Activated gamma-delta T cell treated with Interleukin-2 at 50 U/mL for 16 hours (primary cell): ENCODE measurements at places on chromosomes 5 and 9.

DNA sequence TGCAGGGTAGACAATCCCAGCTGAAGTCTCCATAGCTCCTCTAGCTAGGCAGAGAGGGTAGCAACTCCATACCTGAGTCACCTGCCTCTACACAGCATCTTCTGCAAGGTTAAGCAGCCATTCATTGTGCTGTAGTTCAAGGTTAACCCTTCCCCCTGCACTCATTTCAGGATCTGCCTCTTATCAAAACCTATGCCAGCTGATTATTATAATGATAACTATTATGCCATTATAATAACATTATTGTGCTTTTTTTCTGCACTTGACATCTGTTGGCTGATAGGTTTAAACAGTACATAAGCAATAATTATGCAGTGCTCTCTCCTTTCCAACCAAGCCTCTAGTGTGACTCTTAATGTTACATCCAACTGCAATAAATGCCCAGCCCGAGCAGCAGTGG, 17.3 kb downstream of the SIL1 start:
- no peak for DNase-seq

GRCh38 chr5:163345216-163345615, 92.2 kb upstream of the CCNG1 start:
- no peak for DNase-seq

GRCh38 chr5:149399775-149400174, 20.7 kb upstream of the IL17B start:
- DNase-seq = no peak

- no peak for DNase-seq
Observed at GRCh38 chr5:160398806-160399205, 1.0 kb downstream of the FAM200C start.

- DNase-seq = no peak
Observed at GRCh38 chr5:164763206-164763605, 1257.8 kb downstream of the MAT2B start.

DNA sequence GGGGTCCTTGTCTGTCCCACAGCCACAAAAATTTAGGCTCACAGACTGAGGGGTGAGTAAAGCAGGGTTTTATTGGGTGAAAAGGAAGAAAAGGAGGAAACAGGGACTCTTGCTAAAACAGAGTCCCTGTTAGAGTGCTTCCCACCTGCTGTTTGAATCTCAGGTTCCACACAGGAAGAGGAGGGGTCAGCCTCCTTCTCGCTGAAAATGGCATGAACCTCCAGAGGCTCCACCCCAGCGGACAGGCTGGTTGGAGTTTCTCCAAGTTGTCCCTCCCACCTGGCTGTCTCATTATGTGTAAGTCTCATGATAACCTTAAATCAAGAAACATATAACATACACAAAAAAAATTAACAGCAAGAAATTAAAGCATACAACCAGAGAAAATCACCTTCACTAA, 28.3 kb upstream of the UHRF2 start:
- DNase-seq = no peak

GRCh38 chr5:139705655-139706587, 57.8 kb downstream of the CXXC5 start:
- no peak for DNase-seq

- no peak for DNase-seq
Observed at GRCh38 chr5:6543830-6544560, 88.8 kb downstream of the NSUN2 start.

GRCh38 chr5:154686490-154686889, 68.7 kb upstream of the LARP1 start:
- DNase-seq = no peak

DNA sequence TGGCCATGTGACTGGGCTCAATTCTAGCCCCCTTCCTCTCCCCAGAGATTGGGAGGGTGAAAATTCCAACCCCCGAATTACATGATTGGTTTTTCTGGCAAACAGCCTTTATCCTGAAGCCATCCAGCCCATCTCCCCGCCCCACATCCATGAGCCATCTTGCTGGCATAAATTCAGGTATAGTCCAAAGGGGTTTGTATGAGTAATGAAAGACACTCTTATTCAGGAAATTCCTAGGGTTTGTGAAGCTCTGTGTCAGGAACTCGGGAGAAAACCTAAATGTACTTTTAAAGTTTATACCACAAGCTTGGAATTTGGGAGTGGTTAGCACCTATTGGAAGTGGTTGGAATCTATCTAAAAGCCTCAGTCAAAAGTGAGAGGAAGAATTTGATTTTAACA, 80.6 kb upstream of the SIMC1 start:
- no peak for DNase-seq

DNA sequence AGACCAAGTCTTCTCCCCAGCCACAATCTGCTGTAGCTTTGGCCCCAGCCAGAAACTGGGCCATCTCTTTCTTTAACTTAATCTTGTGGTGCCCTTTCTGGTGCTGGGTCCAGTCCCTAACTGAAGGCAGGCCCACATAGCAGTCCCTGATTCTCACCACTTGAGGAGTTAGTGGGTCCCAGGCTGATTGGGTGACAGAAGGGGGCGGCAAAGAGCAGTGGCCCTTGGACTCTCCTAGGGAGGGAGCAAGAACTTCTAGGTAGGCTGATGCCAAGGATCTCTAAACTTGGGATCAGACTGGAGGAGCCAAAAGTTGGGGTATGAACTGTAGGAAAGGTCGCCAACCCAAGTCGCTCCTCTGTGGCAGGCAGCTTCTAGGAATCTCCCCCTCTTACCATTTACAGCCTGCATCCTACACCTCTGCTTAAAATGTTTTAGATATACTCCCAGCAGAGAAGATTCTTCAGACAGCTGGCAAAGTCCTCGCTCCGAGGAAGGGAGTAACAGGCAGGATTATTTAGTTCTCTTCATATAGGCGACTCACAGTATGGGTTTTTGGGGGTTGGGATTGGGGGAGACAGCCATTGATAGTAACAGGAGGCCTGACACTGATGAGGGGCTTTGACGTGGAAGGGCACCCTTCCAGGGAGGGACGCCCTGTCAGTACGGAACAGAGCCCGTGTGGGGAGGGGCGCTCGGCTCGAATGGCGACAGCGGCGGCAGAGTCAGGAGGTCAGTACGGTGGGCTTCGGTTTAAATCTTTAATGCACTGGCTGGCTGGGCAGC, 2.0 kb upstream of the CCL27 start:
- peak; percentile 51 for DNase-seq

- no peak for DNase-seq
Observed at GRCh38 chr5:82295959-82296531, 17.9 kb upstream of the RPS23 start.

DNA sequence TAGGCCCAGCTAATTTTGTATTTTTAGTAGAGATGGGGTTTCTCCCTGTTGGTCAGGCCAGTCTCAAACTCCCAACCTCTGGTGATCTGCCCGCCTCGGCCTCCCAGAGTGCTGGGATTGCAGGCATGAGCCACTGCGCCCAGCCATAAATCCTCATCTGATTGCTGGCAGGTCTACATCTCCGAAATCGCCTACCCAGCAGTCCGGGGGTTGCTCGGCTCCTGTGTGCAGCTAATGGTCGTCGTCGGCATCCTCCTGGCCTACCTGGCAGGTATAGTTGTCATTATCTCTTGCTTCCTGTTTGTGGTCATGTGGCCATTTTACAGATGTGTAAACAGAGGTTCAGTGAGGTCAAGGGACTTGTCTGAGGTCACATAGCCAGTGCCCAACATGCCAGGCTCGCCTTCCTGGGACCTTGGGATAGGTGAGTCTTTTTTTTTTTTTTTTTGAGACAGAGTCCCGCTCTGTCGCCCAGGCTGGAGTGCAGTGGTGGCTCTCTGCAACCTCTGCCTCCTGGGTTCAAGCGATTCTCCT, 2.8 kb downstream of the SLC2A8 start:
- DNase-seq = no peak
